ENCODE measurements at places on chromosomes 13 and 19. TPM values are rescaled to one million over a fixed set of nuclear protein-coding genes. Genes with fewer than 3 reads are reported as not detected.

The KDELR1 gene
- 70.2 TPM for total RNA-seq

The ZNF490 gene
- total RNA-seq = 10.9 TPM

The KCNC3 gene
- 0.28 TPM for total RNA-seq

The KIR2DL3 gene
- not detected for total RNA-seq

The CYP2A6 gene
- not detected for total RNA-seq

The URAD gene
- total RNA-seq = not detected

The RFPL4AL1 gene
- under 0.01 TPM for total RNA-seq

The ZNF446 gene
- total RNA-seq = 5.4 TPM

The ZSCAN5C gene
- not detected for total RNA-seq

The ADGRE3 gene
- total RNA-seq = not detected

The GNG7 gene
- under 0.01 TPM for total RNA-seq

The SHD gene
- not detected for total RNA-seq
